GM23248 (cell line): ENCODE measurements at places on chromosomes 5 and 9. TPM values are rescaled to one million over a fixed set of nuclear protein-coding genes. Genes with fewer than 3 reads are reported as not detected.

- H3K4me3 ChIP-seq = no peak overlapping the region
- H3K36me3 ChIP-seq = no peaks in the 10 kb centered on the region
Measured at GRCh38 chr9:132171702-132172101, 9.8 kb downstream of the NTNG2 start.

- H3K4me1 ChIP-seq = peaks cover 6% of the 10 kb centered on the region
- H3K27me3 ChIP-seq = no peaks in the 10 kb centered on the region
- no peak overlapping the region for H3K4me3 ChIP-seq
- no peak for DNase-seq
- peaks cover 75% of the 10 kb centered on the region for H3K36me3 ChIP-seq
Measured at GRCh38 chr5:127549551-127549950, 32.1 kb downstream of the PRRC1 start.

GRCh38 chr5:107670932-107671741 is at the start of gene EFNA5:
Gene EFNA5 (minus strand): TSS chr5:107670937.
- peak within 1 kb of the TSS; percentile 78 for H3K4me3 ChIP-seq
- DNase-seq = peak; percentile 68
- peaks cover 8% of the 10 kb centered on the region; the same call in 1 of the 2 replicates for H3K4me1 ChIP-seq
- peaks cover 46% of the 10 kb centered on the region for H3K27me3 ChIP-seq
- no peak within 1 kb of the TSS for H3K27ac ChIP-seq

- no peak overlapping the region for H3K27ac ChIP-seq
- H3K36me3 ChIP-seq = no peaks in the 10 kb centered on the region
- peaks cover 13% of the 10 kb centered on the region for H3K4me1 ChIP-seq
- no peaks in the 10 kb centered on the region for H3K27me3 ChIP-seq
- no peak for DNase-seq
- no peak overlapping the region for H3K4me3 ChIP-seq
Measured at GRCh38 chr9:90966031-90966290, 164.3 kb downstream of the SYK start.

DNA sequence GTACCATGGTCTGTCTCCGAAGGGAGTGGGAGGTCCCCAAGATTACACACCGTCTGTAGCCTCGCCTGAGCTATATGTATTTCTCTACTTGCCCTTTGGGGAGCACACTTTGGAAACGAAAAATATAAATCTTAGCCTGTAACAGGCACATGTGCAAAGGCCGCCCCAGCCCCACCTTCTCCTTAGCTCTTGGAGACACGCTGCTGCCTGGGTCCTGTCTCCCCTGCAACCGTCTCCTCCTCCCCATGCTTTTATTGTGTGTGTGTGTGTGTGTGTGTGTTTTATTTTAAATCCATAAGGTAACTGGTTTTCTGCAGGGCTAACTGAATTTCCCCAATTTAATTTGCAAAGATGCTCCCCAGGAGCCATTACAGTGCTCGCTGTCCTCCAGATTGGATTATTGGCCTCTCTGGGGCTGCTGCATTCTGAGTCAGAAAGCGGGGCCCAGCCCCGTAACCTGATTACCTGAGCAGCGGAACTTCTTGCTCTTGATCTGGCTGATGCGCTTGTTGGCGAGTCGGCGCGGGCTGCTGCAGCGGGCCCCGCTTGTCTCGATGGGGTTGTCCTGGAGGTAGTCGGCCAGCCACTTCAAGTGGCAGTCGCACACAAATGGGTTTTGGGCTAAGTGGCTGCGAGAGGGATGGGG is 193.3 kb upstream of the PANK3 start:
- no peaks in the 10 kb centered on the region for H3K27me3 ChIP-seq
- H3K4me1 ChIP-seq = no peaks in the 10 kb centered on the region
- 0 out of 2 replicates have a peak, but pooled peaks cover 6% of the 10 kb centered on the region for H3K36me3 ChIP-seq
- H3K4me3 ChIP-seq = no peak overlapping the region

DNA sequence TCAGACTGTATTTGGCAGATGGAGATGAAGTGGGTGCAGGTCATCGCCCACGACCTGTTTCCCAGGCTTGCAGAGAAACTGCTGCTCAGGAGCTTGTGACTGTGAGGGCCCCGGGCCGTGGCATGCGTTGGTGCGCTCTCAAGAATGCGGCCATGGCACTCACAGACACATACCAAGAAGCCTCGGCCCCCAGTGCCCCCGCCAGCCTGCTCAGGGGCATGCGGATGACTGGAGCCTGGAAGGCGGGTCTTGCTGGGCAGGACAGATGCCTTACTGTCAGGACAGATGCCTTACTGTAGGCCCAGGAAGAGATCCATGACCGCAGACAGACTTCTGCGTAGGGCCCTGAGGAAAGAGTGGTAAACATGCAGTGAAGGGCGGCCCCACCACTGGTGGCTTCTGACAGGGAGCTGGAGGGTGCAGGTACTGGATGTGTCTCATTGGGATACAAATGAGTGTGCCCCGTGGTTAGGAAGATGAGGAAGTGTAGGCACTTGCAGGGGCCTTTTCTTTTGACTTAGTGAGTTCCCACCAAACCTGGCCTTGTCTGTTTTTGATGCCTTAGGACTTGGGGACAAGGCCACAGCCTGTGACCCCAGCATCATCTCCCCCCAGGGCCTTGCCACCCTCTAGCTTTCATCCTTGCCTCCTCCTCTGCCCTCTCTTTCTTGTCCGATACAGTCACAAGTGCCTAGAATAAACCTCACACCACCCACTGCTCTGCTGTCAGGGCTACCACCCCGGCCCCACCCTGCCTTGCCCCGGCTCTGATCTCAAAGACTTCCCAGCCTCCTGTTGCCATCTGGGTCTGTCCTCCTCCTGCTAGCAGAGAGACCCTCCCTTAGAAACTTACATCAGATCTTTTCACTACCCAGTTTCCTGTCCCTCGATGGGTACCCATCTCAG is 68.8 kb upstream of the ABL1 start:
- H3K4me1 ChIP-seq = peaks cover 38% of the 10 kb centered on the region
- no peak overlapping the region for H3K27ac ChIP-seq
- no peaks in the 10 kb centered on the region for H3K27me3 ChIP-seq

DNA sequence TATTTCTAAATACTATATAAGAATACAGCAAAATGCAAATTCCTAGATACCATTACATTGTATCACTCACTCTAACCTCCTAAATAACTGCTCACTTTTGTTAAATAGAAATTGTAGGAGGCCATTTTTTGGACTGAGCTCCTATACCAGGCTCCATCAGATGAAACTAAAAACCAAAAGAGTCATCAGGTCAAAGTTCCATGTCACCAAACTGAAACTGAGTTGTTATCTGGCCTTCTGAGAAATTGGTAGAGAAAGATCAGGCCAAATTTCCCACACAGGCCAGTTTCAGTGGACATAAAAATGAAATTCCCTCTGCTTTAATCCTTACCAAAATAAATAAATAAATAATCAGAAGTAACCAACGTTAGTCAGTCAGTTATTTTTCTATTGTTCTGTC is 13.8 kb upstream of the SNX2 start:
- no peak overlapping the region for H3K27ac ChIP-seq
- peaks cover 9% of the 10 kb centered on the region for H3K4me1 ChIP-seq
- no peaks in the 10 kb centered on the region for H3K27me3 ChIP-seq
- H3K36me3 ChIP-seq = no peaks in the 10 kb centered on the region

- H3K4me3 ChIP-seq = no peak overlapping the region
- H3K27me3 ChIP-seq = no peaks in the 10 kb centered on the region
- H3K27ac ChIP-seq = no peak overlapping the region
- no peaks in the 10 kb centered on the region for H3K36me3 ChIP-seq
- H3K4me1 ChIP-seq = no peaks in the 10 kb centered on the region
- no peak for DNase-seq
Measured at GRCh38 chr5:39484673-39485072, 59.9 kb upstream of the DAB2 start.

The MLANA gene
- not detected in 2 replicates for total RNA-seq

The FAM53C gene
- total RNA-seq = 26.8 and 34.8 TPM in 2 replicates

The PCDHGA5 gene
- 0.86 and 1.3 TPM in 2 replicates for total RNA-seq

The TNFSF15 gene
- under 0.01 TPM in 1 of 2 replicates, not detected in the other for total RNA-seq

The HTR1A gene
- not detected in 2 replicates for total RNA-seq

The ADAMTSL2 gene
- total RNA-seq = 0.11 TPM in 1 of 2 replicates, not detected in the other

The ZNF879 gene
- 1.8 and 5.4 TPM in 2 replicates for total RNA-seq
